Myocyte (in vitro differentiated cells): ENCODE measurements at places on chromosomes 12 and 14. TPM values are rescaled to one million over a fixed set of nuclear protein-coding genes. Genes with fewer than 3 reads are reported as not detected.

The L2HGDH gene
- total RNA-seq = 7.1 and 8.2 TPM in 2 replicates

GRCh38 chr14:72986857-72987256 is 40.0 kb downstream of the ZFYVE1 start:
- DNase-seq = no peak

The GPRC5D gene
- not detected in 2 replicates for total RNA-seq

GRCh38 chr12:73656375-73656774 is 881.3 kb upstream of the ATXN7L3B start:
- no peak for DNase-seq

DNA sequence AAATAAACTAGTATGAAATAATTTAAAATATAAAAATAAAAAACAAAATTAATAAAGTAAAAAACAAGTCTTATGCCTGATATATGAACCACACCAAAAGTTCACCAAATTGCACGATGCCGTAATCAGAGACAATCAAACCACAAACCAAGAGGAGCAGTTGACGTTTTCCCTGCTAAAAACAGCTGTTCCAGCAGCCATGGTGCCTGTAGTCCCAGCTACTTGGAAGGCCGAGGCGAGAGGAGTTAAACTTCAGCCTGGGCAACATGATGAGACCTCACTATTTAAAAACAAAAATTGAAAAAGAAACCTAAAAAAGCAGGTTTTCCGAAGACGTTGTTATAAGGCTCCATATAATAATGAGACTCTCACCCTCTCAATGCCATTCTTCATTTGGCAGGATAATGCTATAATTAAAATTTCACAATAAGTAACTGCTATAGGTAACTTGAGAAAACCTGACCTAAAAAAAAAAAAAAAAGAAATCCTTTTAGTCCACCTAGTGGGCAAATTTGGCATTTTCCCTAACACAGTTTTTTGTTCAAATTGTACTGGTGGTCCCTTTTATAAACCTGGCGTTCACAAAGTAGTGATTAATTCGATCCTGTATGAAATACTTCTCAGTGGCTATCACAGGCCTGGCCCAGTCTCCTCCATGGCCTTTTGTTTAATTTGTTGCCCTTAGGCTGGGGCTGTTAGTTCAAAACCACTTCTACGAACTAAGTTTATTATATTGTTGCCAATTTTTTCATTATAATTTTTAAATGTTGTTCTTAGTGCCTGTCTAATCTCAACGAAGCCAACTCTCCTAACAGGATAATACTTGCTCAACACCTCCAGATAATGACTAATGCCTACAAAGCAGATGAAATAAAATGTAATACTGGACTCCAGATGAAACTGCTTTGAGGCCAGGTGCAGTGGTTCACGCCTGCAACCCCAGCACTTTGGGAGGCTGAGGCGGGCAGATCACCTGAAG is 62.1 kb downstream of the TNFAIP2 start:
- peak; percentile 87 for DNase-seq

GRCh38 chr12:132071830-132072384 is 72.2 kb downstream of the DDX51 start:
- DNase-seq = no peak

DNA sequence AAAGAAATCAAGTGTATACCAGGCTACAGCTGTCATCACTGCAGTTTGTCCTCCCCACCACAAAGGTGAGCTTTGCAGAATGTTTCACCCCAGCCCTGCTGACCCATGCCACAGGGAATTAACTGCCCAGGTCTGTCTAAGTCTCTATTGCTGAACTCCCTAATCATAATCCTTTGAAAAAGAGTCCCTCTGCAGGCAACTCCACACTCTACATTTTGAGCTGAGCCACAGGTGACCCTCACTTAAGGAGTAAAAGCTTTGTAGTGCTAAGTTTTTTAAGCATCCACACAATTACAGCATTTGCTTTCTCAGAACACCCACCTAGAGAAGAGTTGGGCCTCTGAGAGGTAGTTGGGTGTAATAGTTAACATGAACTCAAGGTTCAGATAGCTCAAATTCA is 90.0 kb downstream of the C12orf50 start:
- DNase-seq = no peak

The ZDHHC22 gene
- total RNA-seq = 0.40 and 1.0 TPM in 2 replicates

The A2ML1 gene
- total RNA-seq = not detected in 2 replicates

DNA sequence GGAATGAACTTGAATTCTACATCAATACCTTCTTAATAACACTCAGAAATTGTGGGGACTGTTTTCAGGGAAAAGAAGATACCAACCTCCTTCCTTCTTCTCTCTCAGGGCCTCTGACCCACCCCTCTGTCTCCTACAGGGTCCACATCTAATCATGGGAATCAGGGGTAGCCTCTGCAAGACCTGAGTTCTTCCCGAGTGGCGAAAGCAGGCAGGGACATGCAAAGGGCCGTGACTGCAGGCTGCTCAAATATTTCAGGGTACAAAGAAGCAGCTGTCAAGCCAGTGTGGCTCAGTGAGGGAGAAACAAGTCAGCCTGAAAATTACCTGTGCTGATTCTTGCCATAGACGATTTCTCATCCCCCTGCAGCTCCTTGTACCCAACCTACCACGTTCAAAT is 123.1 kb upstream of the PARP11 start:
- peak; percentile 26 for DNase-seq
